ENCODE measurements at places on chromosomes 3 and 15. TPM values are rescaled to one million over a fixed set of nuclear protein-coding genes. Genes with fewer than 3 reads are reported as not detected.

- DNase-seq: no peak
Observed at GRCh38 chr3:17765819-17766472, 23.5 kb upstream of the TBC1D5 start.

- no peak for DNase-seq
Observed at GRCh38 chr3:145903472-145904013, 257.4 kb downstream of the PLOD2 start.

GRCh38 chr15:64004056-64004455, 42.2 kb downstream of the DAPK2 start:
- no peak for DNase-seq

Gene CKMT1A
- total RNA-seq: 0.16 TPM

- DNase-seq: no peak
Observed at GRCh38 chr15:81839387-81839786, 206.4 kb downstream of the MEX3B start.

GRCh38 chr3:189119950-189120349, 51.8 kb upstream of the TPRG1 start:
- no peak for DNase-seq

DNA sequence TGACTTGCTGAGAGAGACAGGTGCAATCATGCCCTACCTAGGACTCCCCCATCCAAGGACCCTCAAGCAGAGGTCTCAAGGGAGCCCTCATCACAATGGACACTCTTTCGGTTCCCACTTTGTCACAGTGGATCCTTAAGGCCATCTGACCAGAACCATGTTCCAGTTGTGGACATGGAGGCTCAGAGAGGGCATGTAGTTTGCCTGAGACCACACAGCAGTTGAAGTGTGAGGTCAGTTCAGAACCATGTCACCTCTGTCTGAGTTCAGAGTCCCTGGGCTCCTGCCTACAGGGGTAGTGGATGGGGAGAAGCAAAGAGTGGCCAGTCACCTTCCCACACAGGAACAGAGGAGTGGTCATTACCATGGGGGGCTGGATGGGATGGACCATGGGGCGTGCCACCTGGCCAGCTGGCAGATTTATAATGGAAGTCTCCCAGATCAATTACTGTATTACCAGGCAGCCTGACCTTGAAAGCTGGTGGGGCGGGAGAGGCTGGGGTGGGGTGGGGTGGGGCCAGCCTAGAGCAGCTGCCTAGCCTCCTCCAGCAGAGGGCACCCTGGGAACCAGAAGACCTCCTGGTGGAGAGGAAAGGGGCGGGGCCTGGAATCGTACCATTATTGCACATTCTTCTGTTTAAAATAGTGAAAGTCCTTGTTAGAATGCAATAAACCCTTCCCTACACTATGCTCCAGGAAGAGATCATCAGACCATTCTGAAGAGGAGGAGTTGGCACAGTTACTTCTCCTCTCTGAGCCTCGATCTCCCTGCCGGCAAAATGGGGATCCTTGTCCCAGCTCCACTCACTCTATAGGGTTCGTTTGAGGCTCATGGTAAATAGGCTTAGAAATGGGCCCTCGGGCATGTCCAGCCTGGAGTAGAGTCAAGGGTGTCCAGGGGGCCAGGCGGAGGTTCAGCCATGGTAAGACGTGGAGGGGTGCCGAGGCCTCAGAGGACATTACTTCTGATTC, 26.9 kb upstream of the LINGO1 start:
- no peak for DNase-seq

Gene DNAH12
- not detected for total RNA-seq

- no peak for DNase-seq
Observed at GRCh38 chr3:3082234-3082924, 27.8 kb downstream of the IL5RA start.

Gene DNAJA4
- 68.4 TPM for total RNA-seq

- no peak for DNase-seq
Observed at GRCh38 chr3:50853936-50854335, 179.2 kb downstream of the DOCK3 start.

Gene SKIL
- total RNA-seq: 27.5 TPM

- DNase-seq: no peak
Observed at GRCh38 chr3:71784914-71785531, at the start of gene PROK2. TSS of gene PROK2 (minus strand) at chr3:71785148. CDS start at chr3:71785052, 96 bp downstream.

DNA sequence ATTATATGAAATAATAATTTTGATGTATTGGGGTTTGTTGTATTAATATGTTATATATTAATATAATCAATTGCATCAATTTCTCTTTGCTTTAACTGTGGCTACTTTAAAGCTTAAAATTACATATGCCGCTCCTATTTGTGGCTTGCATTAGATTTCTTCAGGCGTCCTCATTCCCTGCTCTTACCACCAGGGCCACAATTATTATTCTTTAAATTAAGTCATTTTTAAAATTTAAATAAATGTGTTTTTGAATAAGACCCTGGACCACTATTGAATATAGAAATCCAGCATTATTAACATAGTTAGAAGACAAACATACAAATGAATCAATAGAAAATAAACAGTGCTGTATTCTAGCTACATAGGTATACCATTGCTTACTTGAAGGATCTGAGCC, 55.5 kb upstream of the SNTN start:
- DNase-seq: no peak

DNA sequence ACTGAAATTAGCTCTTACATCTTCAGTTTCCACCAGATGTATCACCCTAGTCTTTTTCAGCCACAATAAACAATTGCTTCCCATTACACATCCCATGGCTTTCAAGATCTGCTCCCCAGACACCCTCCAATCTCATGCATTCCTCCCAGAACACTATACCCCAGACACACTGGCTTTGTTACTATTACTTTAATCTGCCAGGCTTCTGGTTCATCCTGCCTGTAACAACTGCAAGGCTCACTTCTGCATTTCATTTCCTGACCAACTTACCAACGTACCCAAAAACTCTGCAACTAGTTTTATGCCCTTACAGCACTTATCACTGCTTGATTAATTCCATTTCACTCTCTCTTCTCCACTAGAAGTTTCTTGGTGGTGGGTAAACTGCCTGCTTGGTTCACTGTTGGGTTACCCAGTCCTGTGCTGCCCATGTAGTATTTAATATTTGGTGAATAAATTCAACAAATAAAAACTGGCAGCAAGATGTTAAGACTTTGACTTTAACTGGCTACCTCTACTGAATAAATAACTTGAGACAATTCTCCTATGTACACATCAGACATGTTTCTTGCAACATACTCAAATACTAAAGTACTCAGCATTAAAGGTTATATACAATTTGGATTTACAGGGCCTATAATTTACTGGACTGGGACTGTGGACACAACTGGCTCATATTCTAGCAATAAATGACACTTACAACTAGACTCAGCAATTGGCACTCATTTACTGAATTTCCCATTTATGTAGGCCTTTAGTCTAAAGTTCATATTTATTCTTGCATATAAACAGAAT, 2.7 kb downstream of the RPL22L1 start:
- DNase-seq: no peak

Gene PLSCR2
- not detected for total RNA-seq

DNA sequence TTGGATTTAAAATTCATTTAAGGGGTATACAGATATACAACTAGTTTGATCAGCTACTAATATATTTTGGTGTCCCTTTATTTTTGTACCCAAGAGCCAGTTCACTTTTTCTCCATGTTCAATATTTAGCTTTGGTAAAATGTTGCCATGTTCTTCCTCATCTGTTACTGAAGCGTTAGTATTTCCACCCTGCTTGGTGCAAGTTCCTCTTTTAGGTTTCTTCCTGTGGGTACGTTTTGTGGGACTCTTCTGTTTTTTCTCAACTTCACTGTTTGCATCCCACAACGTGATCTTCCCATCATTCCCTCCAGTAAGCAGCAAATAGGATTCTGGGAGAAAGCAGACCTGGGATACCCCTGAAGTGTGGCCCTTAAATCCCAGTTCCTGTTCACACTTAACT, 14.1 kb downstream of the WDR53 start:
- DNase-seq: no peak

Gene SIDT1
- total RNA-seq: 12.2 TPM

DNA sequence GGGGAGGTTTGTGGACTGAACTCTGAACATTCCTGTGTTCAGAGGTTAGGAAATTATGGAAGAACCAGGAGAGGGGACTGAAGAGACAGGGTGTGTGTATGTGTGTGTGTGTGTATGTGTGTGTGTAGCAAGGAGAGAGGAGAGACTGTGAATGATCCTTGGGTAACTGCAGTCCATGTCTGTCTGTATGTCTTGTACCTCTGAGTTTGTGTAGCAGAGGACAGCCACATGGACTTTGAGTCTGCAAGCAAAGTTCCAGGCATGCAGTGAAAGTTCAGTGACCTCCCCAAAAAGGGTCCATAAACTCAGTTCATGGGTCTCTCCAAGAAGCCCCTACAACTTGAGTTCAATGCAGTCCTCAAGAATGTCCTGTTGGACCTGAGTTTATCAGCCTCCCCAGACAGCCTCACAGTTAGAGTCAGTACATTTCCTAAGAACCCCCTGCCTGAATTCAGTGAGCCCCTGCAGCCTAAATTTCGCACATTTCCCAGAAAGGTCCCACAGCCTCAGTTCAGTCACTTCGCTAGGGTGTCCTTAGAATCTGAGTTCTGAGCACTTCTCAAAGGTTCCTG, 28.3 kb upstream of the HERC1 start:
- no peak for DNase-seq

Gene CDCP1
- total RNA-seq: 1.2 TPM

Gene GPR149
- not detected for total RNA-seq

DNA sequence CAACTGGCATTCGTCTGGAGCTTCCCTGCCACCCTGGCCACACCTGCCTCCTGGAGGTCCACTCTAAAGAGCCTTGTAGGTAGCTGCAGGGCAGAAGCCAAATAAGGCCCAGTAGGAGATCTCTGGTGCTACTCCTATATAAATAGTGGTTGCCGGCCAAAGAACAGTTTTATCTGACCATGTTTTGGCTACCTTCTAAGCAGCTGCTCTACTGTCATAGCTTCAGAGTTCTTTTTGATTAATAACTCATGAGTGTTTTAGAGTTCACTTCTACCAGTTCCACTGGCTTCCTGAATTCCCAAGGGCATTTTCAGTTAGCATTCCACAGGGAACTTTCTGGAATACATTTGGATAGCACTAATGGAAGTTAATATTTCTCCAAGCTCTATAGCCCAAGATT, 154.6 kb downstream of the B3GALNT1 start:
- DNase-seq: no peak

DNA sequence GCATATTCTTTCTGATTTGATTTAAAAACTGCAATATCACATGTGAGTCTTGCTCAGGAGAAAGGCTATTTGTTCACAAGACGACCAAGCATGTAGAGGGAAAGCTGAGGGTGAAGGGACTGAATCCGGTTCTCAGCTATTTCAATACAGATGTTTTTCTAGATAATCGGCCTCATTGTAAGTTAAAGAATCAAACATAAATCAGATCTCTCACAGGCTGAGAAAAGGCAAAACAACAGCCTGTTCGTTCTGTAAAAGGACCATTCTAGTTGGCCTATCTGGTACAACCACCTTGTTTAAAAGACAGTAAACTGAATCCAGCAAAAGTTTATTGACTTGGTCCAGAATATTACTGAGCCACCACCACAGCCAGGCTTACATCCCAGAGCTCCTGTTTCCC, 1045.7 kb upstream of the CFAP20DC start:
- DNase-seq: no peak

DNA sequence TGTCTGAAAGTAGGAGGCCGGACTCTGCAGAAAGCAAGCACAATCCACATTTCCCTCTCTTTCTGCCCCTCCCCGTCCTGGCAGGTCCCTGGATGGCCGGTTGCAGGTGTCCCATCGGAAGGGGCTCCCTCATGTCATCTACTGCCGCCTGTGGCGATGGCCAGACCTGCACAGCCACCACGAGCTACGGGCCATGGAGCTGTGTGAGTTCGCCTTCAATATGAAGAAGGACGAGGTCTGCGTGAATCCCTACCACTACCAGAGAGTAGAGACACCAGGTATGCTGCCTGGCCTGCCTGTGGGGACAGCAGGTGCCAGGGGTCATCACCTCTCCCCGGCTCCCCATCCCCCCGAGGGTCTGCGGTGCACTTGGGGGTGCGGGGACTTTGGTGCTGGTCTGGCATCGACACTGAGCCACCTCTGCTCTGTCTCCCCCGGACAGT, 89.6 kb downstream of the AAGAB start:
- no peak for DNase-seq

- DNase-seq: no peak
Observed at GRCh38 chr3:45057557-45057956, 31.5 kb downstream of the CLEC3B start.

- no peak for DNase-seq
Observed at GRCh38 chr3:16349986-16350596, 85.1 kb downstream of the OXNAD1 start.

GRCh38 chr3:196689941-196690660, 21.9 kb downstream of the CEP19 start:
- DNase-seq: no peak

DNA sequence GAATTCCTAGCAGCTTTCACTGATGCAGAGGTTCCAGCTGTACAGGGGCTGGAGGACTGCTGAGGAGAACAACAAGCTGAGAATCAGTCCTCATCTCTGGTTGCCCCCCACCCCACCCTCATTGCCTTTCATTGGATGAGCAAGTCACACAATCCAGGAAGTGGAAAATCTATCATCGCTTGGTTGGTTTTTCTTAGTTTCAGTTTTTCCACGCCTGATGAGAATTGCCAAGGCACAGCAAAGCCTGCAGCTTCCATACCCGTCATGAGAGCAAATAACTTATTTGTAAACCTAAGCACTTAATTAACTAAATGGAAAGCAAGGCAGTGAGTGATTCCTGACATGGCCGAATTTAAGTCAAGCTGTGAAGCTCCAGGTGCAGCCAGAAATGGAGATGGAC, 21.4 kb upstream of the LIPC start:
- peak; percentile 17 for DNase-seq

Gene DBR1
- 31.0 TPM for total RNA-seq

GRCh38 chr3:9695345-9695744, 8.3 kb upstream of the CPNE9 start:
- no peak for DNase-seq

DNA sequence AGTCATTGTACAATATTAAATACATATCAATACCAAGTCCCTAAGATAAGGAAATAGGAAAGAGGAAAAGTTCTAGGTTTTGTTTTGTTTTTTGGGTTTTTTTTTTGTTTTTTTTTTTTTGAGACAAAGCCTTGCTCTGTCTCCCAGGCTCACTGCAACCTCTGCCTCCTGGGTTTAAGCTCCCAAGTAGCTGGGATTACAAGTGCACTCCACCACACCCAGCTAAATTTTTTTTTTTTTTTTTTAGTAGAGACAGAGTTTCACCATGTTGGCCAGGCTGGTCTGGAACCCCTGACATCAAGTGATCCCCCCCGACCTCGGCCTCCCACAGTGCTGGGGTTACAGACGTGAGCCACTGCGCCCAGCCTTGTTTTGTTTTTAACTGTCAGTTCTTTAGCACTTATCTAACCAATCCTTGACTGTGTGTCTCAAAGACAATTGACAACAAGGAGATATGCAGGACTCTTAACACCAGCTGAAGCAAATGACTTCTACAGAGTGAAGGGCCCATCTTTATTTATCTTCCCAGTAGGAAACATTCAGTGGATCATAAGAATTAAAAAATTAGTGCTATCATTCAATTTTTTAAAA, 100.0 kb upstream of the RAP2B start:
- DNase-seq: no peak

- DNase-seq: no peak
Observed at GRCh38 chr3:51522273-51522962, 16.1 kb upstream of the RAD54L2 start.

Gene LRRC31
- total RNA-seq: not detected

GRCh38 chr3:150421799-150422548, 13.9 kb downstream of the TSC22D2 start:
- no peak for DNase-seq

- DNase-seq: no peak
Observed at GRCh38 chr15:57541805-57542504, 49.7 kb upstream of the MYZAP start.
